NCI-H2227 treated with DMSO at 0.1 percent for 48 hours (cell line): ENCODE measurements at places on chromosomes 16 and 17.
A peak's percentile ranks its signal among the peaks of the same experiment; 100 is the strongest.

GRCh38 chr16:54123766-54124165, 162.8 kb downstream of the IRX3 start:
- no peak for DNase-seq

GRCh38 chr17:384622-385177, 32.1 kb upstream of the RPH3AL start:
- DNase-seq, result no peak

GRCh38 chr16:88005968-88006367, 54.7 kb downstream of the BANP start:
- DNase-seq, result no peak

- DNase-seq, result no peak
These were observed 184.7 kb downstream of the SOX9 start for GRCh38 chr17:72305472-72305871.

- no peak for DNase-seq
These were observed 736.4 kb upstream of the GOT2 start for GRCh38 chr16:59470556-59470955.

DNA sequence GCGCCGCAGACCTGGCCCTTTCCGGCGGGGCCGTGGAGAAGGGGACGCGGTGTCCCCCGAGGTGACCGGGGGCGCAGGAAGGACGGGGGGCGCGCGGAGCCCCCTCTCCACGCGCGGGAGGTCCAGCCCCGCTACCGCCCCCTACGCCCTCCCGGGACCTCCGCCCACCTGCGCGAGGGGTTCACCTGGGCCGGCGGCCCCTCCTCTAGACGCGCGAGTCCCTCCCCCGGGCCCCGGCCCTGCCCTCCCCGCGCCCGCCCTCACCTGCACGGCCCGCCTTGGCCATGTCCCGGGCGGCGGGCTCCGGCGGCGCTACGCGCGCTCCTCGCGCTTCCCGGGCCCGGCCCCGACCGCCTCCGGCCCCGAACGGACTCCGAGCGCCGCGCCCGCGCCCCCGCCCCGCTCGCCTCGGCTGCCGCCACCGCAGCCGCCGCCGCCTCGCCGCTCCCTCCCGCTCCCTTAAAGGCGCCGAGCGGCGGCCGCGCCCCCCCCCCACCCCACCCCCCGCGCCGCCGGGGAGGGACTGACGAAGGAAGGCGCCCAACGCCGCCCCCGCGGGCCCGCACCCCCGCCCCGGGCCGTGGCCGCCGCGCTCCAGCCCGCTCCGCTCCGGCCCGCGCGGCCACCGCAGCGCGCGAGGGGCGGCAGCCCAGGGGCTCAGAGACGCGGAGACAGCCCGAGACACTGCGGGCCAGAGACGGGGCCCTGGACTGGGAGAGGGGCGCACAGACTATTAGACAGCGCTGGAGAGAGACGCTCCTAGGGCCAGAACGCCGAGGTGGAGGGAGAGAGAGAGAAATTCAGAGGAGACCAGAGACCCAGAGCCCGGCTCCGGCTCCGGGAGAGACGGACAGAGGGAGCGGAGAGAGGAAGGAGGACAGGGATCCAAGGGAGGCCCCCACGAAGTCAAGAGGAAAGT, at the start of gene PITPNM3:
Gene PITPNM3, minus strand, starts transcription at position 435 of the 919 bp plus-strand sequence. Its CDS starts 149 bp downstream, at position 286.
- no peak for DNase-seq

- no peak for DNase-seq
These were observed 165.9 kb upstream of the CHMP6 start for GRCh38 chr17:80825471-80826345.

DNA sequence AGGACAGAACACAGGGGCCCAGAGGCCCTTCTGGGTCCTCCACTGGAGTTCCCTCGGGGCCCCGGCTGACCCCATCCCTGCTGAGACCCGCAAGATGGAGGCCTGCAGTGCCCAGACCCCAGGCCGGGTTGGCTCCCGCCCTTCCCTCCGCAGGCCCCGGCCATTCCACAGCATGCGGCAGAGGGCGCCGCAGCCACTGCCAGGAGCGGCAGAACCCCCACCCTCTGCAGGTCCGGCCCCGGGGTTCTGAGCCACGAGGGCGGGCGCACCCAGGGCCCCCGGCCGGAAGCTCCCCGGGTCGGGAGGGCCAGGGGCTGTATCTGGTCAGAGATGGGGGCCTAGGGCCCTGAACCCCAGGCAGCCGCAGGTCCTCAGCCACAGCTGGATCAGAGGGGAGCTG, 2.4 kb upstream of the PERCC1 start:
- no peak for DNase-seq

DNA sequence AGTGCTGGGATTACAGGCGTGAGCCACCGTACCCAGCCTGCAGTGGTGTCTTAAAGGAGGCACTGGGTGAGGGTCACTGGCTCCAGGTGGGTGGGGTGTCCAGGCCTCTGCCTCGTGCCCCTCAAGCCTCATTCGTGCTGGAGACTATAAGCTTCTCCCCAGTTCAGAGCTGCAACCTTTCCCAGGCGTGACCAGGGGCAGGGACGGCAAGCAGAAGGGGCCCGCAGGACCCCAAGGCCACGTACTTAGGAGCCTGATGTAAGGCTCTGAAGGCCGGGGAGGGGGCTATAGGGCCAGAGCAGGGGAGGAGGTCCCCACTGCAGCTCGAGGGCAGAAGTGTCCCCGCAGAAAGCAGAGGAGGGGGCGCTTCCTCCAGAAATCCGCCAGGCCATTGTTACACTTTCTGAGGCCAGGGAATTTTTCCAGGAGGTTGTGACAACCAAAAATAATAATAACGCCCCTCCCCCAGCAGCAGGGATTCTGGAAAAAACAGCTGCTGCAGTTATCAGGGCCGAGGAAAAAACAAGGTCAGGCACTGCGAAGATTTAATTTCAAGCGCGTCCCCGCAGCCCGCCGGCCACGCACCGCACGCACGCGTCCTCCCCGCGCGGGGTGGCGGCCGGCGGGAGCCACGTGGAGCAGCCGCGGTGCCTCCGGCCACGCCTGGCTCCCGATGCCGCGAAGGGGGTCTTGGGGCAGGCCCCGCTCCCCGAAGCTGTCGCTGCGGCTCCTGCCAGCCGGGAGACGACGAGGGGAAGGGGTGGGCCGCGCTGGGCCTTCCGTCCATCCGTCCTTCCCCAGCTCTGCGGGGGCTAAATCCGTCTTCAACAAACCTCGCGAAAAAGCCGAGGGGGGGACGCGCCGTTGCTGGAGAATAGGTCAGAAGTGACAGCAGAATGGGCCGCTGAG, 45.8 kb upstream of the SLC38A10 start:
- DNase-seq, result peak; percentile 56

DNA sequence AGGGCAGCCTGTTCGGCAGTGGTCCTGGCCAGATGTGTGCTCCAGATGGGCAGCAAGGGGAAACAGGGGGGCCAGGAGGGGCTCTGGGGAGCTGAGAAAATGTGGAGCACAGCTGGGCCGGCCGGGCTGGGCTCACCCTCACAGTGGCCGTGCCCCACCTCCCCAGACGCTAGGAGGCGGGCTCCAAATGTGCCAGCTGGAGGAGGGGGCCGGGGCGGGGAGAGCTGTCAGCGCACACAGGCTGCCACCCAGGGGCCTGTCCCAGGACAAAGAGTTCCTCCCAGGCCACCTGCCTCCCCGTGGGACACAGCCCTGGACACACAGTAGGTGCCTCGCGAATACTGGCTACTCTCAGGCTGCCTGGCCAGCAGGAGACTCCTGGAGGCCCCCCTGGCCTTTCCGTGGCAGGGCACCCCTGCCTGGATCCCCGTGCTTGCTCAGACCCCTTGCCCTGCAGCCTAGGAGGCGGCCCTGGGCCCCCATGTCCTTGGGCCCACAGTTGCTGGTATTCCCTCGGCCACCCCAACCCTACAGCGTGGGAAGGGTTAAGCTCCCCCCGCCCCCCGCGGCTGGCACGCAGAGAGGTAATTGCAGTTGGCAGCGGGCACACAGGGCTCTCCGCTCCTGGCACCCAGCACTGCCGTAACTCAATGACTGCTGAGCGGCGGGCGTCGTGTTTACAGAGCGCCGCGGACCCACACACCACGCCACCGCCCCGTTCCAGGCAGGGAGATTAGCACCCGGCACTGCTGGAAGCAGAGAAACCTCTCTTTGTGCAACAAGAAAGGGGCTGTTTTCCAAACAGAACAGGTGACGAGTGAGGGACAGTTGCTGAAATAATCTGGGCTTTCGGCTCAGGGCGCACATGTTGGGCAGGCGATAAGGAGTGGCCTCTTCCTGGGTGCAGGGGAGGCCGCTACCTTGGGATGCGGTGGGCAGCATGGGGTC, 32.2 kb downstream of the BAHCC1 start:
- DNase-seq, result no peak

DNA sequence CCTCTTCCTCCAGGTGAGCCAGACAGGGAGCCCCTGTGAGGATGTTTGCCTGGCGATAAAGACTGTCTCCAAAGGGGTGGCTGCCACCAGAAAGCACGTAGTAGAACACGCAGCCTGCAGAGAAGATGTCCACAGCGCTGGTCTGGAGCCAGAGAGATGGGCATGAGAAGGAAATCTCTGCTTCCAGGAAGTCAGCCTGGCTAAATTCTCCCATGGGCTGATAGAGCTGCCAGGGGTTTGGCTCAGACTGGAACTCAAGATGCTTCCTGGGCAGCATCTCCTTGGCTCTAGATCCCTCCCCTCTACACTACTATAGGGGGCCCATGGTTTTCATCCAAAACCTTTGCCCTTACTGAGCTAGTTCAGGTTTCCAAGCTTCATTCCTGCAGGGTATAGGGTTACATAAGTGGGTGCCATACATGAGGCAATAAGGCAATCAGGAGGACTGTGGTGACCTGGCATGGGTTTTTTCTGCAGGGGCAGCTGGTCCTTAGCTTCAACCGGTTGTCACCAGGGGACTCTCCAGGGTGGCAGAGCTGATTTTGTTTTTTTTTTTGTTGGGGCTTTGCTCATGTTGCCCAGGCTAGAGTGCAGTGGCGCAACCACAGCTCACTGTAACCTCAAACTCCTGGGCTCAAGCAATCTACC, 13.6 kb downstream of the PLK1 start:
- DNase-seq, result no peak

DNA sequence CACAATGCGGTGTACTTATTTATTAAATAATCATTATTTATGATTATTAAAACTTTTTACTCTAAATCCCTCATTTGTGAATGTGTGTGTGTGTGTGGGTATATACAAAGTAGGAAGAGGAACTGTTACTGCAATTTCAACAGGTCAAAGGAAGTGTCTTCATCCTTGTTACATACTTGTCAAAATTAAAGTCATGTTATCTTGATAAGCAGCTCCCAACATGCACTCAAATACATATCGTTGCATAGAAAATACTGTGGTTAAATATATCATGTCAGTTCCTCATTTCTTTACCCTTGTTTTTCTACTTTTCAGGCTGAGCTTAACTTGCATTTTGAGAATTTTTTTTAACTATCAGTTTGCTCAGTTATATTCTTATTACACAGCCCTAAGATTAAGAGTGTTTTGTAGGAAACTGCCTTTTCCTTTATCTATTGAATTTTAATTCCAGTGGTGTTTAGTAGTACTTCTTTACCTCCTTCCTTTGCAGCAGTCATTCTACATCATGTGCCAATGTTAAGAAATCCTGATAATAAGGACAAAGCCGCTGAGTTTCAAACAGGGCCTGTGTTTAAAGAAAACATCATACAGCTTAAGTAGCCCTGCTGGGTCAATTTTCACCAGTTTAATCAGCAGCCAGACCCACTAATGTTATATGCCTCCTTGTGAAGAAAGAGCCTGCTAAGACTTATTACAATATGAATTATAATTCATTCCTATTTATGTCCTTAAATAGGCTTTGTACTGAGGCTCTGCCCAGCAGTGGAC, 7.2 kb downstream of the EFCAB5 start:
- no peak for DNase-seq
